ENCODE measurements at places on chromosomes 3 and 15. TPM values are rescaled to one million over a fixed set of nuclear protein-coding genes. Genes with fewer than 3 reads are reported as not detected.

Gene ATP13A5
- not detected for total RNA-seq

- DNase-seq = no peak
These were observed 15.8 kb downstream of the SLC9A9 start for GRCh38 chr3:143832433-143832832.

- no peak for DNase-seq
These were observed 767 bp downstream of the WDR48 start for GRCh38 chr3:39052583-39052982.

GRCh38 chr3:81911221-81911620 is 149.8 kb upstream of the GBE1 start:
- DNase-seq = no peak

DNA sequence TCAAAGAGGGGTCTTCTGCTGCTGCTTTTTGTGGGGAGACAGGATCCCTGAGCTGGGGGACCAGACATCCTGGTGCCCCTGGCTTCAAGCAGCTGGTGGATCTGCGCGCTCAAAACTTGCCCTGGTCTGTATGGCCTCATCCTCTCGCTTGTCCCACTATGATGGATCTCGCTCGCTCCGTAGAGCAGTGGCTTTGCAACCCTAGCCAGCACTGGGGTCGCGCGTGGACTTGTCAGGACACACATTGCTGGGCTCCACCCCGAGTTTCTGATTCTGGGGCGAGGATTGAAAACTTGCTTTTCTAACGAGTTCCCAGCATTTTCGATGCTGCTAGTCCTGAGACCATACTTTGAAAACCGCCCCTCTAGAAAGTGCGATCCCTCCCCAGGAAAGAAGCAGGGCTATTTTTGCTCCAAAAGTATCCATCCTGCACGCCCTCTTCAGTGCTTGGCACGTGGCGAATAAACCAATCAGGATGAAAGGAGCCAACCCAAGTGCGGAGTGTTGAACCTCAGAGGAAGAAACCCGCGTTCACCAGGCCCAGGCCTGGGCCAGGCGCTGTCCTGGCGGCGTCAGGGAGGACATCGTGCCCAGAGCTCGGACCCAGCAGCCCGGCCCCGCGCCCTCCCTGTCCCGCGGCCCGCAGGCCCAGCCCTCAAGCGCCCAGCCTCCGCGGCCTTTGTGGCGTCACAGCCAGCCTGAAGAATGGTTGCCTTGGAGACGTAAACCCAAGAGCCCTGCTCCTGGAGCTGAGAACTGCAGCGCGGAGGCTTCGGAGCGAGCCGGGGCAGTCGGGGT is at the start of gene CFAP100:
Gene CFAP100 (plus strand): TSS at position 731 of the 798 bp plus-strand sequence. CDS start 1,092 bp downstream, outside the sequence.
- peak; percentile 71 for DNase-seq

Measured in Right ventricle myocardium superior (tissue), 1 donor.